ENCODE measurements at places on chromosomes 7 and 10.
A peak's percentile ranks its signal among the peaks of the same experiment; 100 is the strongest.

DNA sequence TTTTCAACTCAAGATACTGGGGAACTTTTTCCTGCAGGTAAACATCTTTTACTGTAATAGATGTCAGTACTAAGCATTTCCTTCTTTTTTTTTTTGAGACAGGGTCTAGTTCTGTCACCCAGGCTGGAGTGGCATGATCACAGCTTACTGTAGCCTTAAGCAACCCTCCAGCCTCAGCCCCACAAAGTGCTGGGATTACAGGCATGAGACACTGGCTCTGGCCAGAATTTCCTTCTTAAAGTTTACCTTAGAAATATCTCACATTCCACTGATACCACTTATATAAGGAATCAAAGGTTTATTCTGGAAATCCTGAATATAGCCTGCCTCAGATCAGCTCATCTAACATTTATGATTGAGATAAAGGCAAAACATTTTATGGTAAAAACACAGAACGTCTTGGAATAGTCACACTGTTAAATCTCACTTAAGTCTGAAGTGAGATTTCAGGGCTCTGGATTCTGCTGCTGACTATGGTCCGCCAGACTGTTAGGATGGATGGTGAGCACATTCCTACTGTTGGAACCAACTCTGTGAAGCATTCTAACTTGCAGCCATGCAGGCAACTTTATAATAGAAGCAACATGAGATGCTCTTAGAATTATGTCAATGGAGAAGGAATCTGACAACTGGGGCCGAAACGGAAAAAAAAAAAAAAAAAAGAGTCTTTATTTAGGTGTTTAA, 151.9 kb downstream of the ZMYND11 start:
- peak; percentile 72 for DNase-seq

DNA sequence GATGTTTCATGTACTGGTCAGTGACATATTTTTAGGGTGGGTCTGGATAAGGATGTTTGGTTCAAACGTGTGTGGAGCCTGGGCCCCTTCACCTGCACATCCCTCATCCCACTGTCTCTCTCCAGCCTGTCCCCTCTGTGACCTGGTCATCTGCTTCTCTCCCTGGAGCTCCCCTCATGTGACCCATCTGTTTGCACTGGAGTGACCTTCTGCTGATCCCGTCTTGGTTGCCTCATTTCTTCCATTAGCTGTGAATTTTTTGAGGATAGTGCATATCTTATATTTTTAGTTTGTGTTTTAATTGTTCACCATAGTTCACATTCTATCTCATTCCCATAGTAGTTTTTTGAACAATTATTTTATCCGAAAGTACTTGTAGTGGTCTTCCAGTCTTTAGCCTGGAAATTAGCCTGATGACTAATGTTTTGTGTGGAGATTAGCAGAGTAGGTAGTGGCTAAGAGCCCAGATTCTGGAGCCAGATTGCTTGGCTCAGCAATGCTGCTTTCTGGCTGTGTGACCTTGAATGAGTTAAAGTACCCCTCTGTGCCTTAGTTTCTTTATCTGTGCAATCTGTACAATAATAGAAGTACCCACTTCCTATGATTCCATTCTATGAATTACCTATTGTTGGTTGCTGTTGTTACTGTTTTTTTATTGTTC, 224.5 kb downstream of the LRMDA start:
- peak; percentile 56 for DNase-seq

DNA sequence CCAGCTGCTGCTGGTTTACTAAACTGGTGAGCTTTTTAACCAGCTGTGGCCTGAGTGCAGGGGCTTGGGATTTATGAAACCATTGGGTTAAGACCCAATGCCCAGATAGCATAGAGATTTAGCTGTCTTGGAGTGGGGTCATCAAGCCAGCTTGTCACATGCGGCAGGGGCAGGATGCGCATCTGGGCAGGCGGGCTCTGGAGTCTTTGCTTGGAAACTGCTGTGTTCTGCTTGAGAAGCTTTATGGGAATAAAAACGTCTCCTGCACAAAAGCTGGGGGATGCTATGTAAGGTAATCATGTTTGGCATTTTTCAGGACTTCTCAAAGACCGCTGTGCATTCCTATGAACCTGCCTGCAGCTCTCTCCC, 136.3 kb downstream of the MAPK8 start:
- DNase-seq: no peak

DNA sequence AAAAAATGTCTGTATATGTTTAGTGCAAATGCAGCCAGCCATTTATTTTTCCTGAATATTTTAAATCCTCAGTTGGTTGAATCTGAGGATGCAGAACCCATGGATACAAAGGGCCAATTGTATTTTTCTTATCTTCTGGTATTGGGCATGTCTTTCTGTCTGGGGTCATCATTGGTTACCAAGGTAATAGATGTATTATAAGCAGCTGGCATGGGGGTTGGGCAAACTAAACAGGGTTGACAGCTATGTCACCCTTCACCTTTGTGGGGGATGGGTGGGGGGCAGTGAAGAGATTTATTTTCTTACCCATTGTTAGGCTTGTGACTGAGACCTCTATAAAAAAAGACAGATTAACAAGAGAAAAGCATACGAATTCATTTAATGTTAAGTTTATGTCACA, 38.8 kb downstream of the CDHR3 start:
- no peak for DNase-seq

DNA sequence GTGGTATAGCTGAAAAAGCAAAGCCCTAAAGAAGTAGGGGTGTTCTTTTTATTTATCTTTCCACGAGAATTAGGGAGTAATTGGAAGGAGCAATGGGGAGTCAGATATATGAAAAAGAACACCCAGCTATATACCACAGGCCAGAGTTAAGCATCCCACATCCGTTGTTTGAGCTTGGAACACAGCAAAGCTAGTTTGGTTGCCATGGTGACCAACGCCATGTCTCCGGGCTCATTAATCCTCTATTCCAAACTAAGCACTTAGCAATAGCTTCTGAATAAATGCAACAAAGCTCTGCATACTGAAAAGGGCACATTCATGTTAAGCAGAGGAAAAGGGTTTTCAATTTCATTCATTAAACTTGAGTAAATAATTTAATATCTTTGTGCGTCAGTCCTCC, 23.5 kb downstream of the ASB4 start:
- DNase-seq: peak; percentile 44
